WTC11 (cell line): ENCODE measurements at places on chromosomes 13 and 19.

DNA sequence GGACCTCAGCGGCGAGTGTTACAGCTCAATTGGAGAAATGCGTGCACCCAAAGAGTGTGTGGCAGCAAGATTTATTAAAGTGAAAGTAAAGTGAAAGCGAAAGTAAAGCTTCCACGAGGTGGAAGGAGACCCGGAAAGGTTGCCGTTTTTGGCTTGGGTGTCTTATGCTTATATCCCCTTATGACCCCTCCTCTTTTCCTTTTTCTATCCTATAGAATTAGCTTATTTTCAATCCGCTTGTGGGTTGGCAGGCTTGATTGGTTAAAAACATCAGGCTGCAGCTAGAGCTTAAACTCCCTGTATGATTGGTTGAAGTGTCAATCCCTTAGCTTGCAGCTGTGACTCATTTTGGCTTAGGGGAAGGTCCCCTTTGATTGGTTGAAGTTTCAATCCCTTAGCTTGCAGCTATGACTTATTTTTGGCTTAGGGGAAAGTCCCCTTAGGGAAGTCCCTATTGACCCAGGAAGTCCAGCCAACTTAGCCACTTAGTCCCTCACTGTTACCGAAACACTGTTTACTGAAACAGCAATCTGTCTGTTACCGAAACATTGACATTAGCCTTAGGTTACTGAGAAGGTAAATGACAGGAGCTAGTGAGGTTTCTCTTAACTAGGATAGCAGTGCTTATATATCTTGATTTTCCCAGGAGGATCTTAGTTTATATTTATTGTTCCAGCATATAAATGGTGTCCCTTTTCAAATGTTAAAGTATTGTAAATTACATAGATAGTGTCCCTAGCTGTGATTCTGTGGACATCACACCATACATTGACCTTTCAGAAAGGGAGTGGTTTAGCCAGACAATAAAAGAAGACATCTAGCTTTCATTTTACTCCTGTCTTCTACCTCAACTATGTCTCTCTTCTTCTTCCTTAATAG lies 575.8 kb downstream of the DACH1 start:
- no peak for DNase-seq

DNA sequence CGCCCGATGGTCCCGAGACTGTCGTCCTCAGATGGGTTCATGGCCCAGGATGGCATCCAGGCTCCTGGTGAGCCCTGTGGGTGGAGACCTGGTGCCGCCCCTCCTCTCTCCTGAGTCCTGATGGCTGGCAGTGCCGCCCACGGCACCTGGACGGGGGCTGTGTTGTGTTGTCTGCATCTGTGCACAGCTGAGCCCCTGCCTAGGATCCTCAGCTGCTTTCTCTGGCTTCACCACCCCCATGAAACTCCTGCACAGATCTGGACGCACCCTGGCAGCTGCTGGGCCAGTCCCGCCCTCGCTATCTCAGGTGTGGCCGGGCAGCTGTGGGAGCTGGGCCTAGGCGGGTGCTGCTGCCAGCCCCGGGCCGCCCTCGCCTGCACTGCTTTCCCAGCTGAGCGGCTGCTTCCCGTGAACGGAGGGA lies 27.7 kb downstream of the MCF2L start:
- DNase-seq, result no peak

DNA sequence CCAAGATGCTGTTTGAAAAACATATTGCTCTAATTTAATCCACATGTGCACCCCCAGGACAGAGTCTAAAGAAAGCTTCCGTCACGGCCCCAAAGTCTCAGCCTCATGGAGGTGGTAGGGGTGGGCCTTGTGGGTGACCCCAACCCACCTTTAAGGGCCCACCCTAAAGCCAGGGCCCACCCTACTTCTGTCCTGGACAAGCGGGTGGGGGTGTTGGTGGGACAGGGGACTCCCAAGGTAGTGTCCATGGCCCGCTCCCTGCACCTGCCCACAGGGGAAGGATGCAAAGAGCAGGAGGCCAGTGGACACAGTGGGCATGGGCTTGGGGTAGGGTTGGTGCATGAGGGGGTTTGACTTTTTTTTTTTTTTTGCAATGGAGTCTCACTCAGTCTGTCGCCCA lies 66.8 kb downstream of the KCTD15 start:
- no peak for DNase-seq

- no peak for DNase-seq
Measured at GRCh38 chr13:91355099-91355825, 7.8 kb downstream of the MIR17HG start.

GRCh38 chr19:51467864-51468544 lies 9.8 kb upstream of the SIGLEC8 start:
- no peak for DNase-seq

- peak; percentile 15 for DNase-seq
Measured at GRCh38 chr13:59247171-59247570, 916.6 kb downstream of the DIAPH3 start.

GRCh38 chr13:40812102-40812501 lies 22.7 kb downstream of the SLC25A15 start:
- no peak for DNase-seq
